ENCODE measurements at places on chromosomes 12 and 14.
A peak's percentile ranks its signal among the peaks of the same experiment; 100 is the strongest.

DNA sequence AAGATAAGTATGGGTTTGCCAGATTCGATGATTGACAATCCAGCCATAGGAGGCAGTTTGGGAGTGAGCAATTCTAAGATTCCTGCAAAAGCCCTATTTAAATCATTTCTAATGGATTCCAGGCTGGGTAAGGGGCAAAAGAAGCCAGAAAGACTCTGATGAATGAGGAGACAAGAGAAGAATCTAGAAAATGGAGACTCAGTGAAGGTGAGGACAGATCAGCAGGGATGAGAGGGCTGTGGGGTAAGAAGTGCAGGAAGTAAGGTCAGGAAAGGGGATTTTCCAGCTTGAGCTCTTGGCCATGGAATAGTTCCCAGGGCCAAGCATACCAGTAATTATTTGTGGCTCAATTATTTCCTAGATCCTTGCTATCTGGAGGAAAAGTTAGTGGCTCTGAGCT is 87.3 kb downstream of the TMX1 start:
- no peak for DNase-seq

- no peak for DNase-seq
Observed at GRCh38 chr14:105427412-105427811, 7.8 kb downstream of the MTA1 start.

- DNase-seq = no peak
Observed at GRCh38 chr12:116674643-116675183, 63.2 kb downstream of the SPRING1 start.

DNA sequence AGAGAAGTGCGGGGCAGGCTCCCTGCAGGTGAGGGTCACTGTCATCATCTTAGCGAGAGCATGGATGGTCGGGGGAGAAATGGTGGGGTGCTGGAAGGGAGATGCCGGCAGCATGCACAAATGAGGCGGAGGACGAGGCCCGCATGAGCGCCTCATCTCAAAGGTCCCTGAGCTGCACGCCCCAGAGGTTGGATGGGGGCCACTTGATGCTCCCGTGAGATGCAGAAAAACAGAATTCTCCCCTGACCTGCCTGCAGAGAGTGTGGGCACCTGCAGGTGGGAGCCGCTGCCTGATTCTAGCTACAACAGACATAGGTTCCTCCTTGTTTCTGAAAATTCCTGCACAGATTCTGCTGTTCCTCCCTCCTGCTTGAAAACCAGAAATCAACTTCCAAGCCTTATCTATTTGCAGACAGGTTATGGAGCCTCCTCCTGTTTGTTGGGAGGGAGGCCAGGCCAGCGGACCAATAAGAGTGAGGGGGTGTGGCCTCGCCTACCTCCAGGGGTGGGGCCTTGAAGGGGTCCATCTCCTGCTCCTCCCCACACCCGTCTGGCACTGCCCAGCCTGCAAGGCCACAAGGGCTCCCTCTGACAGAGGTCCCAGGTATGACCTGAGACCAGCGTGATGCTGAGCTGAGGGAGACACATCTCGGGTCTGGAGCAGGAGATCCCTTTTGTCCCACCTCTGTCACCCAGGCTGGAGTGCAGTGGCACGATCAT is 67.2 kb downstream of the KDM2B start:
- no peak for DNase-seq

GRCh38 chr12:34392741-34393085 is 370.4 kb downstream of the ALG10 start:
- no peak for DNase-seq

GRCh38 chr12:78835493-78835892 is 29.1 kb upstream of the SYT1 start:
- DNase-seq = no peak

DNA sequence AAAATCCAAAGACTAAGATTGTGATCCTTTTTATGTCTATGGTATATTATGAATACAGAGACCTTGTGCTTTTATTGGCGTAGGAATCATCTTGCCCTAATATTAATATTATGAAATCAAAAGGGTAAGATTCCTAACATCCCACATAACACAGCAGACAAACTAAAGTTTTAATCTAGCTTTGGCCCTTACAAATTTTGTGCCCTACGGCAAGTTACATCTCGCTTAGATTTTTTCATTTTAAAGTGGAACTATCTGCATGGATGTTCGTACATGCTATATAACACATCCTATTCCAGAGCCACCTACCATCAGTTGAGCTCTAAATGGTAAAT is 217 bp upstream of the SMIM10L1 start:
- DNase-seq = no peak

- no peak for DNase-seq
Observed at GRCh38 chr12:85872497-85873091, 1.5 kb upstream of the NTS start.

GRCh38 chr14:20587489-20588154 is at the start of gene RNASE11:
Gene RNASE11 (minus strand): TSS chr14:20588001.
- no peak for DNase-seq

DNA sequence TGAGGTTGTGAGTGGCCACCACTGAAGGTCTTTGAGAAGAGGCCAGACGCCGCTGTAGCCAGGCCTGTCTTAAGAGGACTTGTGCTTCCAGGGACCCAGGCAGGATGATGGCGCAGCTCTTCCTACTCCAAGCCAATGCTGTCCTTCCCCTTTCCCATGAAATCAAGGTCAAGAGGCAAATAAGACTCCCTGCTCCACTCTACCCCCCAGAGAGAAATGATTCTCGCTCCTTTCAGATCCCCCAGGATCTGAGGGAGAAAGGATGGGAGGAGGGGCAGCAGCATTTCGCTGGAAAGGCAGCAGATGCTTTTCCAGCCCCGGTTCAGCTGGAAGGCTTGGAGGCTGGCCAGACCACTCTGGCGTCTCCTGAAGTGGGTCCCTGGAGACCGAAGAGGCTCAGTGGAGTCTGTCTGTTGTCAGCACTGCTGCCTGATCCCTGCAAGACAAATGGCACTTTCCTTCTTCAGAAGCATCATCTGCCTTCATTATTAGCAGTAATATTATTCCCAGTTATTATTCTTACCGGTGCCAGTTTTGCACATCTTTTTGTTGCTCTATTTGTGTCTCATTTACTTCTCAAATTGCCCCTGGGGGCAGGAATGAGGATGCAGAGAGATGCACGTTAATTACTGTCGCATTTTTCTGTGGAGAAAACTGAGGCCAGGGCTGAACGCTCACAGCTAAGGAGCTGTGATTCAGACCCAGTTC is 51.4 kb downstream of the C14orf132 start:
- no peak for DNase-seq

DNA sequence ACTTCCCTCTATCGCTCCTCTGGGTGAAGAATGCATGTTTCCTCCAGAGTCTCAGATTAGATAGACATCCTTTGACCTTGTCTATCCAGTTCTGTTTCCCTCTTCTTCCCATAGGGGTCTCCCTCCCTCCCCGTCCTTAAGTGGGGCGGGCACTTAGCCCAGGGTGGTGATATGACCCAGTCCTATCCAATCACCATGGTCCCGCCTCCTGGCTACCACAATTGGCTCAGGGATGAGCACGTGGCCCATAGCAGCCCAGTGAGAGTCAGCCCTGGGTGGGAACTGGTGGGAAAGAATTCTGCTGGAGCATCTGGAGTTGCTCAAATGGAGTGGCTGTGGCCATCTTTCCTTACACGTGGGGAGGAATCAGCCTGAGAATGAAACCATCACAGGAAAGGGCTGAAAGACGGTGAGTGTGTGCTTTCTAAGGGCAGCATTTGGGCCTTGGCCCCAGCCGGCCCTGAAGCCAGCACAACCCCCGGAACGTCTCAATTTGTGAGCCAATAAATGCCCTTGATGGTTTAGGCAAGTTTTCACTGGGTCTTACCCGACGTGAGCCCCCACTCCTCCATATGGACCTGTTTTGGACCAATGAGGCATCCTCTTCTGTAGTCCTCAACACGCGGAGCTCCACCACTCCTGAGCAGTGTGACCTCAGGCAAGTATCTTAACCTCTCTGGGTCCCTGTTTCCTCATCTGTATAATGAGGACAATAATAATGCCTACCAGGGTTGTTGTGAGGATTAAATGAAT is 14.4 kb upstream of the MLXIP start:
- peak; percentile 96 for DNase-seq

- no peak for DNase-seq
Observed at GRCh38 chr14:77059276-77059915, 30.9 kb upstream of the IRF2BPL start.

All from GF-D8 (cell line).